ENCODE measurements at places on chromosomes 5 and 9.

GRCh38 chr9:88307136-88307535 is 81.1 kb upstream of the SPIN1 start:
- no peak for DNase-seq

DNA sequence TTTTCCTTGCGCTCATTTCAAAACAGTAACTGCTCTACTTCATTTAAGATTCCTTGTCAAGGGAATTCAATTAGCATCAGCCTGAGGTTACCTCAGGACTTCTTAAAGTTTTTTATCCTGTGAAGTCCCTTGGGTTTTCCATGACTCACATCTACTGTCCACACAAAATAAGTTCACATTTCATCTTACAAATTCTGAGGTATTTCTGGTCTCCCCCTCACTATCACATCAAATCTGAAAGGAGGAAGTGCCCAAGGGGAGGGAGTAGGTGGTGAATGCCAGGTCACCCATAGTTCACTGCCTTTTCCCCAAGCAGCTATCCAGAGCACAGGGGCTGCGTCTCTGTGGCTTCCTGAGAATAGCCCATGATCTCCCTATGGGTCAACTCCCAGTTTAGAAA is 227.1 kb upstream of the NREP start:
- DNase-seq = no peak

DNA sequence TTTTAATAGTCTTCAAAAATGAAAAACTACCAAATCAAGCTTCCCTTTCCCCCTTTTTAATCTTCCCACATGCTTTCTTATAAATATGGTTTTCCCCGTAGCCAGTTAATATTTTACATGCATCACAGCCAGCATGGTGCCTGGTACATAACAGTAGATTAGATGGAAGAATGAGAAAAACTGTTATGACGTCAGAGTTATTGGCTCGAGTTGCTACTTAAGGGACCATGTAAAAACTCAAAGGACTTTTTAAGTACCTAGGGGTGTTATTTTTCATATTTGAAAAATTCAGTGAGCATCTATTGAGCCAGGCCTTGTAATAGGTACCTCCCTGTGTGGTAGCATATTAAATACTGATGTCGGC is 176.4 kb downstream of the SMARCA2 start:
- no peak for DNase-seq

DNA sequence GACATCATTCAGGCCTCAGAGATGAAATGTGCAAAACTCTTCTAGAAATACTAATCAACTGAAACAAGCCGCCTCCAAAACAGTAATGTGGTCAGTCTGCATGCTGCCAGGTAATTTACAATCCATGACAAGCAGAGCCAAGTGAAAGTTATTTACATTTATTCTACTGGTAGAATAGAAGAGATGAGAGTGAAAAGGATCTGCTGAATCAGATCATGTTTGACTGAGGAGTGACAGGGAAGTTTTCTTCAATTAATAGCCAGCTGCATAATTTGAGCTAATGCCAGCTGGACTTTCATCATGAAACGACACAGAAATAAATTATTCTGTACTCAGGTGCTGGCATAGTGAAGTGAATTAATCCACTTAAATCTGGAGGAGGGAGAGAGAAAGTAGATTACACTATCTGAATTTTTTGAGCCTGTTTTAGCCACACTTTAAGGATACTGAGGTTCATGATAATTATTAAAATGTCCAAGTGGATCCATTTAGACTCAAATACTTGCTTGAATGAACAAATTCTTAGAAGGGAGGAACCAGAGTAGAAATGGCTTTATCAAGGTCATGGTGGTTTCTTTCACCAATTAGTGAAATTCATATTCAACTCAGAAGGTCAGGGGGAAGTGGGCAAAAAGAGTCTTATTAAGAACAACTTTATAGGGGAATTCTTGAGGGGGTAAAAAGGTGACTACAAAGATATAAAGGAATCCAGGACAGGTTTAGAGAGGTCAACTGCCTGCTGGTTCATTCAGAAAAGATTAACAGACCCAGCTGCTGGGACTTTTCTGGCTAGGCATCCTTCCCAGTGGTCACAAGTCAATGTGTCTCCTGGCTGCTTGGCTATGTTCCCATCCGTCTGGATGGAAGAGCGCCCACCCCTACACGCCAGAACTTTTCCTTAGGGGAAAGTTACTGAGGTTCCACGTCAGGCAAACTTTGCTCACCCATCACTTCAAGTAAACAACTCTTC is 350.4 kb downstream of the PDE4D start:
- DNase-seq = no peak

- no peak for DNase-seq
These were observed 225.3 kb downstream of the MCTP1 start for GRCh38 chr5:95059636-95060035.

DNA sequence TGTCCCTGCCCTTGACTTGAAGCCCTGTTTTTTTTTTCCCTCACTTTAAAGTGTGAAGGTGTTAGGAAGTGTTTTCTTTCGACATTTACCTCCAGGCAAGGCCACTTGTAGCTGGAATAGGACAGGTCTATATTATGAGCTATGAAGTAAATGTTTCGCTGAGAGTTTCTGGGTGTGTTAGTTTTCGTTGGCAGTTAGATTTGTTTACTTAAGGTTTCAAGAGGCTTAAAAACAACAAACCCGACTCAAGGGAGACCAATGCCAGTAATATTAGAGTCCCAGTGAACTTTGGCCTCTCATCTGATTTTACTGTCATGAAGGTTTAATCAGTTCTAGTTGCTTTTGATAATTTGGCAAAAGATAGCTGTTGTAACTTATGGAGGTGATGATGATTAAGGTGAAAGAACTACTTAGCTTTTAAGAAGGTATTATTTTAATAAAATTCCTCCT is 25.2 kb downstream of the OCLN start:
- no peak for DNase-seq

- peak; percentile 9 for DNase-seq
These were observed 48.6 kb downstream of the NR2F1-AS1 start for GRCh38 chr5:93532370-93532769.

- peak; percentile 27 for DNase-seq
These were observed 43.6 kb upstream of the RAD23B start for GRCh38 chr9:107239474-107239873.

- no peak for DNase-seq
These were observed 83.8 kb downstream of the CAVIN4 start for GRCh38 chr9:100661668-100662067.

- peak; percentile 37 for DNase-seq
These were observed 159.0 kb downstream of the HACD4 start for GRCh38 chr9:20872340-20872977.

DNA sequence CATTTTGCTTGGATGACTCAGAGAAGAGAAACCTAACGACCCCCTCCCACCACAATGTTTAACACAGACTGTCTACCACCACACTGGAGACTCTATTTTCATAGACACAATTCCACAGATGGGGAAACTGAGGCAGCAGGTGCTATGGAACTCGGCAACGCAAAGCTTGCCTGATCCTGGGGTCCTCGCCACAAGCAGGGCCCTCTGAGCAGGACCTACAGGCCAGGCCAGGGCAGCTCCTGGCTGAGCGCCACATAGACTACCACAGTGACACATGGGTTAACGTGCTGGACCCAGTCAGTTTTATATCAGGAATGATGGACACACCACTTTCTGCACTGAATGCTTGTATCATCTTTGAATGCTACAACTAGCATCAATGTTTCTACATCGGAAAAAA is 11.8 kb downstream of the IPPK start:
- DNase-seq = no peak

DNA sequence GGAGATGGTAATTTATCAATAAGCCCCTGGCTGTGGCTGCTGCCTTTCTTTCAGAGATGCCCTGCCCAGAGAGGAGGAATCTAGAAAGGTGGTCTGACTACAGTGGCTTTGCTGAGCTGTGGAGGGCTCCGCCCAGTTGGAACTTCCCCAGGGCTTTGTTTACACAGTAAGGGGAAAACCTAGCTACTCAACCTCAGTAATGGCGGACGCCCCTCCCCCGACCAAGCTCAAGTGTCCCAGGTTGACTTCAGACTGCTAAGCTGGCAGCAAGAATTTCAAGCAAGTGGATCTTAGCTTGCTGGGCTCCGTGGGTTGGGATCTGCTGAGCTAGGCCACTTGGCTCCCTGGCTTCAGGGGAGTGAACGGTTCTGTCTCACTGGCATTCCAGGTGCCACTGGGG is 865.4 kb upstream of the ACO1 start:
- DNase-seq = no peak

GRCh38 chr5:103915081-103915480 is 352.5 kb upstream of the NUDT12 start:
- DNase-seq = no peak

DNA sequence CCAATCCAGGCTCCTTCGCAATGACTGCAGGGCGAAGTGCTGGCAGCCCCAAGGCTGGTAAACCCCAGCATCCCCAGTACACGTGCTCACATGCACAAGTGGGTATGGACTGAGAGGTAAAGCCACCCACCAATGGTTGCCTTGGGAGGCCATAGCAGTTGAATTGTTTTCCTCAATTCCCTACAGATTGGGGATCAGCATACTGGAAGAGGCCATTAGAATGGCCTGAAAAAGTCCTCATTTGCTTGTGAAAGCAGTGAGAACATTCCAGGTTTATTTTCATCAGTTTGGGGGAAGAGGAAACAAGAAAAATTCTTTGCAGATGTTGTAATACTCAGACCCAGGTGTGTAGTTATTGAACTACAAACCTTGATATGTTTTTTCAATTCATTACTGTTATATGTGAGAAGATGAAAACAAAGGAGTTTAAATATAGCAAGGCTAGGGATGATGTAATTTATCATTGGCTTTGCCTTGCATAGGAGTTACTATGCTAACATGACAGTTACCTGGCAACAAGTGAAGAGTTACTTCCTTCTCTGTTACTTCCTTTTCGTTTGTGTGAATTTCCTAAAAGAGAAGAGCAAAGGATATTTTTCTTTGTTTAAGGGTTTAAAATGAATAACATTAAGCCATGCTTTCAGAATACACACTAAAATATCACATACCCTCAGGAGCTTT is 36.4 kb downstream of the MTMR12 start:
- peak; percentile 83 for DNase-seq

DNA sequence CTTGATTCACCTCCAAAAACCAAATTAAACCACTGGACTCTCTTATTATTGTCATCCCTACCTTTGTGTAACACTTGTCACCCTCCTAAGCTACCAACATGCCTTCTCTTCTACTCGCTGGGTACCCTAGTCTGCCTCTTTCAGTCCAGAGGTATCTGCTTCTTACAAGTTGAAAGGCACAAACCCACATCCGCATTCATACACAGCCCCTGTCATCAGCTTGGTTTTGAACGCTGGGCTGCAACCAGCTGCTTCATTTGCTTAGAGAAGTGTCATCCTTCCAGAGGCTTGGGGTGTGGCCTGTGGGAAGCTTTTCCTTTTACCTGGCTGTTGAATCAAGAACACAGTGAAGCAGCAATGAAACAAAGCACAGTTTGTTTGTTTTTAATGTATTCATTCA is 138.8 kb upstream of the WWC1 start:
- no peak for DNase-seq
